ENCODE measurements at places on chromosomes 16 and 17.

- no peak overlapping the region for H3K4me3 ChIP-seq
- H3K27ac ChIP-seq: no peak overlapping the region
- H3K27me3 ChIP-seq: no peaks in the 10 kb centered on the region
- no peak for DNase-seq
- H3K36me3 ChIP-seq: no peaks in the 10 kb centered on the region
- H3K4me1 ChIP-seq: no peaks in the 10 kb centered on the region
Measured at GRCh38 chr16:55835581-55835980, 2.7 kb upstream of the CES1 start.

GRCh38 chr17:75877752-75878173 is 618 bp downstream of the TRIM47 start:
- H3K27me3 ChIP-seq: peaks cover 17% of the 10 kb centered on the region
- H3K4me3 ChIP-seq: peak overlapping the region; percentile 46
- peak; percentile 87 for DNase-seq
- H3K36me3 ChIP-seq: no peaks in the 10 kb centered on the region
- peaks cover 36% of the 10 kb centered on the region for H3K4me1 ChIP-seq
- H3K27ac ChIP-seq: peak overlapping the region; percentile 58

- peaks cover 28% of the 10 kb centered on the region for H3K4me1 ChIP-seq
- no peaks in the 10 kb centered on the region for H3K36me3 ChIP-seq
- H3K27me3 ChIP-seq: no peaks in the 10 kb centered on the region
- H3K27ac ChIP-seq: peak overlapping the region; percentile 80
- no peak overlapping the region for H3K4me3 ChIP-seq
Measured at GRCh38 chr17:44280392-44280937, 12.5 kb upstream of the SLC4A1 start.

- no peak overlapping the region for H3K4me3 ChIP-seq
- H3K27me3 ChIP-seq: no peaks in the 10 kb centered on the region
- H3K36me3 ChIP-seq: peaks cover 33% of the 10 kb centered on the region
- H3K27ac ChIP-seq: no peak overlapping the region
- H3K4me1 ChIP-seq: peaks cover 16% of the 10 kb centered on the region
- no peak for DNase-seq
Measured at GRCh38 chr16:87734644-87735043, 31.1 kb downstream of the KLHDC4 start.

DNA sequence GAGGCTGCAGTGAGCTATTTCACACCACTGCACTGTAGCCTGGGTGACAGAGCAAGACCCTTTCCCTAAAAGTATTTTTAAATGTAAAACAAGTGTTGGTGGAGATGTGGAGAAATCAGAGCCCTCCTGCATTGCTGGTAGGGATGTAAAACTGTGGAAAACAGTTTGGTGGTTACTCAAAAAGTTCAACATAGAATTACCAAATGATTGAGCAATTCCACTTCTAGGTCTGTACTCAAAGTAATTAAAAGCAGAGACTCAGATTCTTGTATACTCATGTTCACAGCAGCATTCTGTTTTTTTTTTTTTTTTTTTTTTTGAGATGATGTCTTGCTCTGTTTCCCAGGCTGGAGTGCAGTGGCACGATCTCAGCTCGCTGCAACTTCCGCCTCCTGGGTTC is 141.8 kb downstream of the PITPNC1 start:
- DNase-seq: no peak
- peaks cover 20% of the 10 kb centered on the region for H3K4me1 ChIP-seq
- H3K36me3 ChIP-seq: no peaks in the 10 kb centered on the region
- no peaks in the 10 kb centered on the region for H3K27me3 ChIP-seq
- H3K4me3 ChIP-seq: no peak overlapping the region

DNA sequence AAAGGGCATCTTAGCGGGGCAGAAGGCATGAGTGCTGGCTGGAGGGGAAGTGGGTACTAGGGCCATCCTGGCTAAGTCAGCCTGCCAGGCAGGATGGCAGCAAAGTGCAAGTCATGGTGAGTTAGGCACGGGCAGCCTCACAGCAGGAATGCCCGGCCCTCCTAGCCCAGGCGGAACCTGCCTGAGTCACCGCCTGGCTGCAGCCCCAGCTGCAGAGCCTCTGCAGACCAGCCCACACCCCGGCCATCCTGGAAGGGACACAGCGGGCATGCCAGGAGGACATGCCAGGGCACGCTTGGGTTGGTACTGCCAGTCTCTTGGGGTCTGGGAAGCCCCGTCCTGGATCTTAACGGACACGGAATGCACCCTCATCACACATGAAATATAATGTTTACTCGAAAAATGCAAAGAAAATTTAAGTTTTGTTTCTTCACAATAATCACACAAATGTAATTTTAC is 5.0 kb upstream of the ALDH3A1 start:
- H3K27ac ChIP-seq: no peak overlapping the region
- no peak overlapping the region for H3K4me3 ChIP-seq
- no peaks in the 10 kb centered on the region for H3K4me1 ChIP-seq
- no peaks in the 10 kb centered on the region for H3K36me3 ChIP-seq

GRCh38 chr16:67151431-67152097 is 766 bp upstream of the B3GNT9 start:
- H3K27ac ChIP-seq: no peak overlapping the region
- no peak for DNase-seq
- H3K36me3 ChIP-seq: peaks cover 6% of the 10 kb centered on the region
- H3K4me3 ChIP-seq: no peak overlapping the region

- peaks cover 27% of the 10 kb centered on the region for H3K4me1 ChIP-seq
- no peaks in the 10 kb centered on the region for H3K36me3 ChIP-seq
- no peaks in the 10 kb centered on the region for H3K27me3 ChIP-seq
- H3K4me3 ChIP-seq: peak overlapping the region; percentile 11
- H3K27ac ChIP-seq: peak overlapping the region; percentile 78
- DNase-seq: no peak
Measured at GRCh38 chr16:15961060-15961511, 11.7 kb downstream of the ABCC1 start.

DNA sequence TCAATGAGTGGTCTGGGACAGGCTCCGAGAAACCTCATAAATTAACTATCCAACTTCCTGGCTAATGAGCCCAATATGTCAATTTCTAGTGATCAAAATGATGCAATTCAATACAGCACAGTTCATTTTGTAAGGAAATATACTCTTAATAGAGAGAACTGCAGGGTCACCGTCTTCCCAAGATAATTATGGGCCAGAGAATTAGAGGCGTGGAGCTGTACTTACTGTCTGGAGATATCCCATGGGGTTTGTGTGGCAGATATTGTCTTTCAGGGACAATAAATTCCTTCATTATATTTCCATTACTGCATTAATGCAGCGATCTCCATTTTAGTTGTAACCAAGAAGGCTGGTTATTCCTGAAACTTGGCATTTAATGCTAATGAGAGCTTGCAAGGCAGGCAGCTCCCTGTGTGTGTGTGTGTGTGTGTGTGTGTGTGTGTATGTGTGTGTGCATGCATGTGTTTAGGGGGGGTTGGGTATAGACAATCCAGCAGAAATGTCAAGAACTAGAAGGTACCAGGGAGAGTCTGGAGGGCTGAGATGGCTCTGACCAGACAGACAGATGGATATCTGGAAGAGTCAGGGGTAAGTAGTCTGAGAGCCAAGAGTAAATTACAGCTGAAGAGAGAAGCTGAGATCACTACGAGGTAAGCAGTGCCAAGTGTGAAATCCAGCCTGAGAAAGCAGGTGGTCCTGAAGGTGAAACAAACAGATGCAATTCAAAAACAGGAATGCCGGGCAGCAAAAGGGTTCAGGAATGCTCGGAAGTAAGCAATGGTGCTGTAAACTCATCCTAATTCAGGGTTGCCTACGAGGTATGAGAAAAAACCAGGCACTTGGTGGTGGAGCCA is 393.0 kb downstream of the CA10 start:
- no peak overlapping the region for H3K4me3 ChIP-seq
- no peak for DNase-seq
- H3K27me3 ChIP-seq: no peaks in the 10 kb centered on the region
- H3K4me1 ChIP-seq: no peaks in the 10 kb centered on the region
- no peaks in the 10 kb centered on the region for H3K36me3 ChIP-seq

DNA sequence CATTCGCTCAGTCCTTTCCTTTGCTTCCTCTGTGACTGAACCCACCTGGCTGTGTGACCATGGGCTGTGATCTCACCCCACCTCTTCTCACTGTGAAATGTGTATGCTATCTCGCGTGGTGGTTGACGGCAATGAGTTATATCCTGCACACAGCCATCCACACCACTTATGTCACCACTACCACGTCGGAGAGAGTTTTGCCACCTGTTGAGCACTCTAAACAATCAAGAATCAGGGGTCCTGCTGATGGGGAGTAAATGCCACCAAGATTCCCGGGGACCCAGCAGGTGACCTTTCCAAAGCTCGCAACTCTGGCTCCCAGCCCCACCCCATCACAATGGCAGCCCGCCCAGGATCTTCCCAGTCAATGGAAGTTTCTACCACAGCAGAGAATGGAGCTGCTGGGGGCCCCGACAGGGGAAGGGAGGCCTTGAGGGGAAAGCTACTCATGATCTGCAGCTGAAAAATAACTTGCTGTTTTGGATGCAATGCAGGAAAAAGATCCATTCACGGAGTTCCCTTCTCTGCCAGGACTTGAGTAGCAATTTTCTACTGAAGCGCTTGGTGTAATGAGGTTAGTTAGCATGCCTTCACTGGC is 26.2 kb upstream of the RCVRN start:
- no peak overlapping the region for H3K27ac ChIP-seq
- no peaks in the 10 kb centered on the region for H3K27me3 ChIP-seq
- no peak overlapping the region for H3K4me3 ChIP-seq
- no peak for DNase-seq

Measured in natural killer cell (primary cell).